ENCODE measurements at places on chromosomes 4 and X.

- DNase-seq, result no peak
These were observed 8.7 kb downstream of the PDE6B start for GRCh38 chr4:633976-634598.

DNA sequence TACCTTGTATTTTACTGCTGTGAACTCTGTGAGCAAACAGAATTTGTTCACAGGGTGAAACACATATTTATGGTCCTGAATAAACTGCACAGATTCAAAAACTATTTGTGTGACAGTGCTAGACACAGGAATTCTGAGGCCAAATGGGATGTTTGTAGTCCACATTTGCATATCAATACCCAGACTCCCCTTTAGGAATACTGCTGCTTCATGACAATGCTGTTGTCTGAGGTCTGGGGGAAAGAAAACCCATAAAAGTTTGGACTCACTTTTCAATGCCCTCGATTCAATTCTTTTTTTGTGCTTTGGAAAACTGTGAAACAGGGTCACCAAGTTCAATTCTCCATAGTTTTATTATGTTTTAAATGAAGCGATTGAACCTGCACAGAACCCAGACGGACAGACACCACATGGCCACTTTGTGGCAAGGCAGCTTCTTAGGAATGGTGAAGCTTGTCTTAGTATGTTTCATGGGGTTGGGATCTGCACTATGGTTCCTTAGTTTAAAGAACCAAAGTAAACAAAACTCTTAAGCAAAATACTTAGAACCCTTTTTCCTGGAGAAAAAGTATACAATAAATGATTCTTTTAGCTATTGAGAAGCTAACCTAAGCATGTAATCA lies 92.3 kb upstream of the MAD2L1 start:
- DNase-seq, result no peak

GRCh38 chrX:38860106-38861013 lies 59.1 kb downstream of the MID1IP1 start:
- DNase-seq, result no peak

- DNase-seq, result no peak
These were observed 32.0 kb upstream of the ANXA5 start for GRCh38 chr4:121728798-121729226.

DNA sequence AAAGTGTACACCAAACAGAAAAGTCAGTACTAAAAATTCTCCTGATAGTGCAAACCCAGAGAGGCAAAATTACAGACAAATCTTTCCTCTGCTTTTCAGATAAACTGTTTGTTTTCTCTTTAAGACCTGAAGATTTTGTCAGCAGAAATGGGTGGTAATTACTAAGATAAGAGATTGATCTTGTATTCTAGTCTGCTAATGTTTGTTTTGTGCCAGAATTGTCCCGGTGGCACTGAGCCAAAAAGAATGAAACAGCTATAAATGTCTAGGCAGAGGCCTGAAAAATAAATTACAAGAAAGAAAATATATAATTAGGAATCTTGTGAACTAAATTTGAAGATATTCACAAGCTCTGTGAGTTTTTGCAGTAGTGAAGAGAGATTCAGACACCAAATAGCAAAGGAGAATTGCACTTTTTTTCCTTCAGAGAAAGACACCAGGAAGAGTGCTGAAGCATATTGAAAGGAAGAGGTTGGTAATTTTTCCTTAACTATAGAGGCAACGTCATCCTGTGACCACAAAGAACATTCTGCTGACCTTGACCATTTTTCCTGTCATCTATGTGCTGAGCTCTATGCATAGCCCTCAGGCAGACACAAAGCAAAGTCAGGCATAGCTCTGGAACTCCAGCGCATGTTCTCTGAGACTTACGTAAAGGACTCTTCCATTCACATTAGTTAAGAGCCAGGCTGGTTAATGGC lies 314.5 kb upstream of the RASGEF1B start:
- no peak for DNase-seq

DNA sequence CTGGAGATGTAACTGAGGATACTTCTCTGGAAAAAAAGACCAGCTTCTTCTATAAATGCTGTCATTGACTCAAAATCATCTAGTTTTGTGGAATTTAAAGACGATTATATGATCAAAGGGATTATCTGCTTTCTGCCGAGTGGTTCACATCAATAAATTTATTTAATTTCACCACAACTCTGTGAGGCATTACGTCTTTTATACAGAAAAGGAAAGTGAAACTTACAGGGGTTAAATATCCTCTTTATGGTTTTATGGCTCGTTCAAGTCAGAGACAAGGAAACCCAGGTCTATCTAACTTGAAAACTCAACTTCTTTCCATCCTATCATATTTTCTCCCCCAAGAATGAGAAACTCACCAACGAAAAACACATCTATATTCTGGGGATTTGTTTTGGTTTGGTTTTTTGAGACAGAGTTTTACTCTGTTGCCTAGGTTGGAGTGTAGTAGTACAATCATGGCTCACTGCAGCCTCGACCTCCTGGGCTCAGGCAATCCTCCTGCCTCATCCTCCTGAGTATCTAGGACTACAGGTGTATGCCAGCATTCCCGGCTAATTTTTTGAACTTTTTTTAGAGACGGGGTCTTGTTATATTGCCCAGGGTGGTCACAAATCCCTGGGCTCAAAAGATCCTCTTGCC lies 377.9 kb upstream of the EMCN start:
- DNase-seq, result peak; percentile 21

DNA sequence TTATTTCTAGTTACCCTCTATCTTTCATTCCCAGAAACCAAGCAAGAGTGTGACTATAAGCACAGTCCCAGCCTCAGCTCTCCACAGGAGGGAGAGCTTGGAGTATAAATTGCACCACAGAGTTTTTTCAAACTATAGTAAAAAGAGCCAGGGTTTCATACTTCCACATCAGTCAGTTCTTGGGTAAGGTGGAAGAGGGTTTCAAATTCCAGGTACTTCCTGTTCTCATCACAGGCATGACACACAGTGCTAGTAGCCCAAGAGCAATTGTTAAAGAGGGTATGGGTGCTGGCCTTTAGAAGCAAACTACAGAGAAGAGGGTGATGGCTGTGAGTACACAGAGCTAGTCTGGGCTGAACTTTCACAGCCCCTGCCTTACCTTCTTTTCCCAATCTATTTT lies 5.7 kb upstream of the IL1RAPL1 start:
- DNase-seq, result no peak

DNA sequence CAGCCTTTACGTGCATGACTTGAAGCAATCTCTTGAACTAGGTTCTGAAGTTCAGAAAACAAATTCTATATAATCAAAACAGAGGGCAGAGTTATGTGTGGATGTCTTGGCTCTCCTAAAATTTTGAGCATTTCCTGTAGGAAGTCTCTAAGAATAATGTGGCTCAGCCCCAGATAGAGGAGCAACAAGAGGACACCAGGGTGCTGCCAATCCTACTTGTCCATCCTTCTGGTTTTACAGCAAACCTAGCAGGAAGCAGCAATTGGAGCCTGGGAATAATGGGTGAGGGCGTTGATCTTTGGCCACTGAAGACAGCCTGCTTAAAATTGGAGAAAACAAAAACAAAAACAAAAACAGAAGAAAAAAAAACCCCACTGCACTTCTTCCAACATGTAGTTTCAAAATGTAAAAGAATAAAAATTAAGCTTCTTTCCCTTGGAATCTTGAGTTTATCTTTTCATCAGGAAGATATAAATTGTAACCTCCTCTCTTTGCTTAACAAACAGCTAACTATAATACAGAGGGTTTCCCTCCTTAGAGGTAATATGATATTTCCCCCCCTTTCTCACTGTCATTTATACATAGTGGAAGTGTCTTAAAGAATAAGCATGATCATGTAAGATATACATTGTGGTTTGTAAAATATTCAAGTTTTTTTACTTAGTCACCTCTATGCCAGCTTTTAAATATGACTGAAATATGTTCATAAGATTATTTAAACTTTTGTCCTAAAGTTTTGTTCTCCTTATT lies 130.6 kb downstream of the FBXO8 start:
- DNase-seq, result no peak

DNA sequence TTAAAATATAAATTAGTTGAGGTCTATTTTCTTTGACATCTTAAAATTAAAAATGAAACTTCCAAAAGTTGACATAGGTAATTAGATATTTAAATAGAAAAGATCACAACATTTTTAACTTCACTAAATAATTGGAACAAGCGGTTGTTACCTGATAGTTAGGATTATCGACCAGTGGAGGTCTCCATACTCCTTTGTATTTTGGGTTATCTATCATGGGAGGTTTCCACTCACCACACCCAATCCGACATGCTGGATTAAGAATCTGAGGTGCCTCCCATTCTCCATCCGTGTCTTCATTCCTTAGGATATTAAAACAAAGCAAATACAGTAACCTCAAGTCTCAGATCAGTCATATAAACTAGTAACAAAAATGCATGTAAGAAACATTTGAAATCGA lies 22.2 kb downstream of the SCOC start:
- DNase-seq, result no peak

- no peak for DNase-seq
These were observed 8.9 kb downstream of the SMIM20 start for GRCh38 chr4:25922812-25923369.

DNA sequence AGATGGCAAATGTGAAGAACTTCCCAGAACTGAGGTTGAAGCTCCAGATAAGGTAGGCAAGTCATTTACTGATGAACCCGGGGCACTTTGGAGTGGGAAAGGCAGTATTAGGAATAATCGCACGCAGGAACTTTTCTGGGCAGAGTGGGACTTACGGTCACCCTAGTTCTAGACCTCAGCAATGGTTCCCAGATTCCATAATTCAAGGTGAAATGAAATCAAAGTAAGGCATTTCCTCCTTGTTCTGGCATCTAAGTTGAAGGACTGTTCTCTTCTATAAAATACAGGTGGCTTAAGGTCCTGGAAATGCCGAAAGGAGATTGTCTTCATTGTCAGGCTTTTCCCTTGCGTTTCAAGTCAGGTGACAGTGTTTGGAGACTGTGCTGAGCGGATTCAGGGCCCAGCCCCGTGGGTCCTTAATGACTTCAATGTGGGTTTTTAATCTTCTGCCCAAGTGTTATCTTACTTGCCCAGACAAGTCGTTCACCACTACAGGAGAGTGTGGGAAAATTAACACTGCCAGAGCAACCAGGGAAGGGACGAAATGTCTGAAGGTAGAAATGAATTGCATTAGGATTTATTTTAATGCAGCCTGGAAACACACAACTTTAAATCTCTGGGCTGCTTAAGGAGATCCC lies 52.1 kb upstream of the STOX2 start:
- DNase-seq, result no peak

DNA sequence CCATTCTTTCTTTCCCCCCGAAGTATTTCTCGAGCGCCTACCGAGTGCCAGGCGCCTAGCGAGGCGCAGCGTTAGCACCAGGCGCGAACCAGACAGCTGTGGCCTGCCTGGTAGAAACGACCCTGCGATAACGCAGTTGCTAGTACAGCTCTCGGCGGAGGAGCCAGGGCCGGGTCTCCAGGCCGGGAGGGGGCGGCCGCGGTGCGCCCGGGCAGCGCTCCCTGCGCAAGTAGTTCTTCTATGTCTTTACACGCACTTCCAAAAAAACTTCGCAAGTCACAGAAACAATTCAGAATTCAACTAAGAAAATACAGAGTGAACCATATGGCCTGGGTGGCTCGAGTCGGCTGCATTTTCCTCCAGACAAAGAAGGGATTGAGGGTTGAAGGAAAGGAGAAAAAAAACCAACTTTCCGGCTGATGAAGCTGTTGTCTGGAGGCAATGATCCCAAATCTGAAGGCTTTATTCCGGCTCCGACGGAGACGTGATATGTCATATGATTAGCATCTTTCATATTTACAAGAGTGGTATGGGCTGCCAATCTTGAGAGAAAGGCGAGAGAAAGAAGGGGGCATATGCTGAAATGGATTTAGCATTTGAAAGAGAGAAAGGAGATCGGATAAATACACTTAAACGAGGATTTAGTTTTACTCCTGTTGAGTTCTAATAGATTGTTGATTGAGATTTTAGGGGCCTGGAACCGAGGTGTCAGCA lies 7.2 kb upstream of the NEUROG2 start:
- peak; percentile 80 for DNase-seq

GRCh38 chrX:150028692-150029091 lies 90.4 kb upstream of the EOLA2 start:
- DNase-seq, result no peak

GRCh38 chr4:27278615-27279375 lies 418.2 kb downstream of the STIM2 start:
- peak; percentile 39 for DNase-seq

DNA sequence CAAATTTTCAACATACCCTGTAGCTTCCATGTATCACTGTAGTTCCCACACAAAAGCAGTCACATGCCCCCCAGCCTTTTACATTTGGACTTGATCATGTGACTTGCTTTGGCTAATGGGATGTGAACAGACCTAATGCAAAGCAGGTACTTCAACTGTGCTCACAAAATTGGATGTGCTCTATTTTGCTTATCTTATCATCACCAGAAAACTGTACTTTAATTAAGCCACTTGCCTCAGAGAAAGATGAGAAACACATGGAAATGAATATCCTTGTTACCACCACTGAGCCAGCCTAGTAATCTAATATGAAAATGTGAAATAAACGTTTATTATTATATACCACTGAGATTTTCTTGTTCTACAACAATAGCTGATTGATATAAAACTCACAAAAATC lies 402.7 kb upstream of the HTR2C start:
- no peak for DNase-seq

All from NB4 (cell line).